ENCODE measurements at places on chromosomes 1 and 21.
A peak's percentile ranks its signal among the peaks of the same experiment; 100 is the strongest.

GRCh38 chr1:156677616-156678596, 699 bp upstream of the NES start:
- peak; percentile 88 for DNase-seq

GRCh38 chr1:95146637-95147036, 29.5 kb downstream of the TLCD4 start:
- DNase-seq, result no peak

- no peak for DNase-seq
Measured at GRCh38 chr1:247386687-247387086, 29.3 kb upstream of the NLRP3 start.

- DNase-seq, result no peak
Measured at GRCh38 chr1:39898648-39899603, 2.8 kb downstream of the MYCL start.

DNA sequence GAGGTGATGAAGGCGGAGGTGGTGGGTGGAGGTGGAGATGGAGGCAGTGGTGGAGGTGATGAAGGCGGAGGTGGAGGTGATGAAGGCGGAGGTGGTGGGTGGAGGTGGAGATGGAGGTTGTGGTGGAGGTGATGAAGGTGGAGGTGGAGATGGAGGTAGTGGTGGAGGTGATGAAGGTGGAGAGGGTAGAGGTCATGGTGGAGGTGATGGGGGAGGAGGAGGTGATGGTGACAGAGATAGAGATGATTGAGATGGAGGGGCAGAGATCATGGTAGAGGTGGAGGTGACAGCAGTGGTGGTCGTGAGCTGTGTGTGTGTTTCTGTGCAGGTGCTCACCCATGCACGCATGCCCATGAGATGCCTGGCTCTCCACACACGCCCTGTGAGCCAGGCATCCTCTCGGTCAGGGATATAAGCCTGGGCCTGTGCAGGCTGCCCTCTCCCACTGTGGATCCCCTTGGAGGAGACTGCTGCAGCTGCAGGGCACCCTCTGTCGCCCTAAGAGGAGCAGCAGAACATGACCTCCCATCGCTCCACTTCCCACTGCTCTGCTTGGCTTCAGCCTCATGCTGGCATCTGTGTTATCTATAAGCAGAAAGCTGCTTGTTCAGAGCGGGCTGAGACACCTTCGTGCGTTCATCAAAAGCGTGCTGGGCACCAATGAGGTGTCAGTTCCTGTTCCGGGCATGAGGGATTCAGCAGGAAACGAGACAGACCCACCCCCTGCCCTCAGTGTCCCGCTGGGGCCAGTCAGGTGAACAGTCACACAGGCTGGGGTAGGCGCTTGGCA, 20.5 kb upstream of the NPHP4 start:
- DNase-seq, result no peak

- DNase-seq, result peak; percentile 50
Measured at GRCh38 chr21:44366586-44367211, 13.3 kb downstream of the TRPM2 start.

DNA sequence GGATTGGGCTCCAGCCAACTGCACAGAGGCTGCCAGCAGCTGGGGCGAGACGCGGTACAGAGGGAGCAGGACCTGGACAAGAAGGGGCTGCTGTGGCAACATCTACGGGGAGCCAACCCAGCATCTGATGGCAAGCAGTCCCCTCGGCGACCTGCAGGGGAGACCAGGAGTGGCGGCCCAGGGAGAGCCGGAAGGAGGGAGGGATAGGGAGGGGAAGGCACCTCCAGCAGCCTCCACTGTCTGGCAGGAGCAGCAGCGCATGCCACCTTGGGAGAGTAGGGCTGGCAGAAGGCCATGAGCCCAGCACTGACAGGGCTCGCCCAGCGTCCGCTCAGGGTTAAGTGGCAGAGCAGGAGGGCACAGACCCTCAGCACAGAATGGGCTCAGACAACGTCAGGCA, 17.3 kb downstream of the CHD5 start:
- no peak for DNase-seq

- no peak for DNase-seq
Measured at GRCh38 chr1:93628681-93629080, 53.0 kb downstream of the BCAR3 start.

DNA sequence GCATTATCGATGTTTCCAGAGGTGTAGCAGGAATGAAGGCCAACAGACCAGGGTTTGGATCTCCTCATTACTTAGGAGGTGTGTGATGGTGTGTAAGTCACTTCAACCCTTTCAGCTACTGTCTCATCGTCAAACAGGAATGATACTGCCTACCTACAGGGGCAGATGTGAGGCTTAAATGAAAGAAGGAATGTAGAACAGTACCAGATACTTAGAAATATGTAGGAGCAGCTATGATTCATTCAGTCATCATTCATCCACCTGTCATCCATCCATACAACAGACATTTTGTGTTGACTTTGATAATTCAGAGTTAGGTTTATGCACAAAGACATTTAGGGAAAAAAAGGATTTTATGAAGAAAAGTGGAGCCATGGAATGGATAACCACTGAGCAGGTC, 486.9 kb upstream of the DAB1 start:
- DNase-seq, result no peak

DNA sequence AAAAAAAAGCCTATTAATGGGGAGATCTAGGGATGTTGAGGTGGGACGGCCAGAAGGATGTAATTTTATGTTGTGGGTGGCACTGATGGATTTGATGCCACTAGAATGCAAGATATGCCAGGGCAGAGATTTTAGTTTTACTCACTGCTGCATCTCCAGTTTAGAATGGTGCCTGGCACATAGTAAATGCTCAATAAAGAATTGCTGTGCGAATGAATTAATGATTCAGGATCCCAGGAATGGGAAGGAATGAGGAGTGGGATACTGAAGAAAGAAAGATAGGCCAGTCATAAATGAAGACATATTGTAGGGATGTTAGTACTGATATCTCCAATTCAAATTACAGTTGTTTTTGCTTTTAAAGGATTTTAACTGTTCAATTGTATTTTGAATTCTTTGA, 72.6 kb downstream of the CAMTA1 start:
- no peak for DNase-seq

GRCh38 chr21:23624281-23624680, 1983.0 kb downstream of the MRPL39 start:
- DNase-seq, result no peak

DNA sequence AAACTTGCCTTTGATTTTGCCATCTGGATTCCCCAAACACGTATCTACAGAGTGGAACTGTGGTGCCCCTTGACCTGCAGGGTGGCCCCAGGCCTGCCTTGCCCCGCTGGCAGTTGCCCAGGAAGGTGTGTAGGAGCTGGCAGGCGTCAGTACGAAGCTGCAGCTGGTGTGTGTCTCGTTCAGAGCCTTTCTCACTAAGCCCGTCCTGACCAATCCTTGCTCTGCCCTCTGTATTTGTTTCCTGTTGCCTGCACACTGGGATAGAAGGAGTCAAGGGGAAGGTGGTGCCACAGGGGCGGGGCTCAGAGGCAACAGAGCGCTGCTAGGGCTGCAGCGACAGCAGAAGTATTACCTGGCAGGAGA, 5.2 kb upstream of the VSIG8 start:
- no peak for DNase-seq

GRCh38 chr1:209038735-209039134, 544.8 kb upstream of the CAMK1G start:
- no peak for DNase-seq

DNA sequence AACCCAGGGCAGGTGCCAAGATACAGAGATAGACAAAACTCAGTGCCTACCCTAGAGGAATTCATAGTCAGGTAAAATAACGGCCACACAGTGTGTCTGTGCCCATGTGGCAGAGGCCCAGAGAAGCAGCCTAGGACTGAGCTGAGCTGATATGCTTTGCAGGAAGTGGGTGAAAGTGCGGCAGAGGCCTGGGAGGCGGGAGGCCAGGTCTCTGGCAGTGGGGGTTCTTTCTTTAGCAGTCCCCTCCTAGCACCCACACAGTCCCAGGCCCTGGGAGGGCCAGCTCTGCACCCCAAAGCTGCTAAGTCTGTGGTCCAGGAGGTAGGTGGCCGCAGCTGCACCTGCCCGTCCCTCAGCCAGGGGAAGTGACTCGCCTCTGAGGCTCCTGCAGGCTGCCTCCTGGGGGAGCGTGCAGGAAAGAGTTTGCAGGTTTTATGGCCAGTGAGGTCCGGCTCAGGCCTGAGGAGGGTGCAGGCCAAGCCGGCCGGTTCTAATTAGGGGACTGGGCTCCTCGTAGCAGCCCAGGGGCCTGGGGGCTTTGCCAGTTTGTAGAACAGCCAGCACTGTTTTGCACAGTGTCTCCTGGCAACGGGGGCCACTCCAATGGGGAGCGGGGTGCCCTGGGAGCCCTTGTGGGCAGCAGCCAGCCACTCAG, 107.9 kb downstream of the SPSB1 start:
- DNase-seq, result no peak

GRCh38 chr1:15680131-15680530, 4.0 kb upstream of the PLEKHM2 start:
- DNase-seq, result no peak

GRCh38 chr1:111593403-111594305, 25.9 kb upstream of the RAP1A start:
- DNase-seq, result no peak

- no peak for DNase-seq
Measured at GRCh38 chr1:246343937-246344336, 163.1 kb downstream of the SMYD3 start.

- no peak for DNase-seq
Measured at GRCh38 chr1:114335273-114335672, 175.7 kb downstream of the TRIM33 start.

DNA sequence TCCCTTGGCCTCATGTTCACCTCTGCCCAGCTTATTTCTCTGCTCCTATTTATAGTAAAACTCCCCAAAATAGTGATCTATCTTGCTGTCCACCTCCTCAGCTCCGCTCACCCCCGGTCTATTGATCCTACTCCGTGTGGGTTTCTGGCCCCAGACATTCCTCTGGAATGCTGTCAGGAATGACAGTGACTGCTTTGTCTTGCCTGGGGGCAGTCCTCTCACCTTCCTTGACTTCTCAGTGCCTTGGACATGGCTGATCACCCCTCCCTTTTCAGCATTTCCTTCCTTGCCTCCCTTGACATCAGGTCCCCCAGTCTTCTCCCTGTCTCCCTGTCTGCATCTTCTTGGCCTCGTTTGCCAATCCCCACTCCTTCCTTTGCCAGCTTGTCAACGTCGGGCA, 108.1 kb upstream of the BACE2 start:
- DNase-seq, result no peak

DNA sequence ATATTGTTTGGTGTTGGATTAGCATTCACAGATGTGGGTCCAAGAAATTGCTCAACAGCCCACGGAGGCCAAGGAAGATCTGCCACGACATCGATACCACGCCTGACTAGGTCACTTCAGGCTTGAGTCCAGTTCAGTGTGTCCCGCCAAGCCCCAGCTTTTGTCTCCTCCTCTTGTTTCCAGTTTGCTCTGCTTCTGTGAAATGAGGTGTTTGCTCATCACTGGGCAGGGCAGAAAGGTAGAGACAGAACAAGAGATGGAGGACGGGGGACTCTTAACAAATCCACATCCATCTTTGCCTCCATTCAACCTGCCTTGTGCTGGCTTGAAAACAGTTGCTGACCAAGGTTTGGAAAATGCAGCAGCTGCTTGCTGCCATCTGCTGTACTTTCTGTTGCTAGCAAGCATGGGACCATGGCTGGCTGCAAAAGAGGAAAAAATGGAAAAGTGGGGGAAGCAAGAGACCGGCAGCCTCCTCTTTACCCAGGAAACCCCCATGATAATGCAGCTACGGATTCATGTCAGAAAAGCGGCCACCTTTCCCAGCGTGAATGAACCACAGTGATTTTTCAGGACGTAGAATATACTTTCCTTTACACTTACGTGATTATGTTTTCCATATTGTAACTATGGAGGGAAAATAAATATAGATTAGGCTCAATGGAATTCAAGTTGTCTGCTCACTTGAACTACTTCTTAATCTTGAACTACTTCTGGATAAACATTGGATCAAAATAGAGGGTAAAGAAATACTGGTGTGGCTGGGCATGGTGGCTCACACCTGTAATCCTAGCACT, 80.2 kb upstream of the GREM2 start:
- peak; percentile 69 for DNase-seq

DNA sequence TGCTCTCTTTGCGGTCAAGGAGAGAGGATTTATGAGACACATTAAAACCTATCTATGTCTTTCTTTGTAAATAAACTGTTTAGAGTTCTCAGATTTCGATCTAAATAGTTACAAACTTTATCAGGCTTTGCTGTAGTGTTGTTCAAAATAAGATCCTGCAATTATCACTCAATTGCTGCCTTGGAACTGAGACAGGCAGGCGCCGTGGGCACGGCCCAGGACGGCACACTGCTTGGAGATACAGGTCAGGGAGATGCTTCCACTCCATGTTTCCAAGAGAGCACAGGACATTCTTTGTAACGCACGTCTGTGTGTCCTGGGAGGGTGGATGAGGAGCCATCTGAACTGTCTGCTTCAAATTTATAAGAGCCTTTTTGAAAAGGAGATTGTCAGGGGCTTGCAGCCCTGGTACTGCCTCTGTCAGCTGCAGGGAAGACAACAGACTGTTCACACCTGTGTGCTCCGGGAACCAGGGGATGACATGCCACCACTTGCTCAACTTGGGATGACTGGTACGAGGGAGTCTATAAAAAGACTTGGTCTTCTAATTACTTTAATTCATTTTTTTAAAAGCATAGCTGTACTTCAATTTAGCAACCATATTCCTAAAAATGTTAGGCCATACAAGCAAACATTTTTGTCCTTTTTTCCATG, 472.9 kb upstream of the RUNX1 start:
- no peak for DNase-seq

DNA sequence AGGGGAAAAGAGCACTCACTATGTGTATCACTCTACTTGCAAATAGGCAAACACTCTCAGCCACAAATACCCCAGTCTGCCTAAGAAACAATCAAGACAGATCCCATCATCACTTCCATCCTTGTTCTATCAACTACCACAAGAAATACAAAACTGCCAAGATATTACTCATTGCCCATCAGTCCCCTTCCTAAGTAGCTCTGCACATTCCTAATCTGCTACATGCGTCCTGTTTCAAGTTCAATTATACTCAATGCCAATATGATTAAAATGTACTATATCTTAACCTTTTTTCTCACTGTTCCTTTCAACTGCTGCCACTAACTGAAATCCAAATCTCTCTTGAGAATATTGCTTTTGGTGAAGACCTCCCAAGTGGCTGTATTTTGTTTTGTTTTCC, 1688.4 kb downstream of the PLA2G4A start:
- no peak for DNase-seq

- DNase-seq, result no peak
Measured at GRCh38 chr1:11772458-11772857, 10.5 kb downstream of the C1orf167 start.

DNA sequence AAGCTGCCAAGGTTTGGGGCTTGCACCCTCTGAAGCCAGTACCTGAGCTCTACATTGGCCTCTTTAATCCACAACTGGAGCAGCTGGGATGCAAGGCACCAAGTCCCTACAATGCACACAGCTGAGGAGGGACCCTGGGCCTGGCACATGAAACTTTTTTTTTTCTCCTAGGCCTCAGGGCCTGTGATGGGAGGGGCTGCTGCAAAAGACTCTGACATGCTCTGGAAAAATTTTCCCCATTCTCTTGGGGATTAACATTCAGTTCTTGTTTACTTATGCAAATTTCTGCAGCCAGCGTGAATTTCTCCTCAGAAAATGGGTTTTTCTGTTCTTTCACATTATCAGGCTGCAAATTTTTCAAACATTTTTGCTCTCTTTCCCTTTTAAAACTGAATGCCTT, 1072.2 kb downstream of the BRINP3 start:
- DNase-seq, result no peak

Measured in sigmoid colon (tissue), 7 donors.